ENCODE measurements at places on chromosomes 11 and 22.

GRCh38 chr22:30500628-30501027 is 4.9 kb downstream of the SEC14L4 start:
- no peak for DNase-seq

DNA sequence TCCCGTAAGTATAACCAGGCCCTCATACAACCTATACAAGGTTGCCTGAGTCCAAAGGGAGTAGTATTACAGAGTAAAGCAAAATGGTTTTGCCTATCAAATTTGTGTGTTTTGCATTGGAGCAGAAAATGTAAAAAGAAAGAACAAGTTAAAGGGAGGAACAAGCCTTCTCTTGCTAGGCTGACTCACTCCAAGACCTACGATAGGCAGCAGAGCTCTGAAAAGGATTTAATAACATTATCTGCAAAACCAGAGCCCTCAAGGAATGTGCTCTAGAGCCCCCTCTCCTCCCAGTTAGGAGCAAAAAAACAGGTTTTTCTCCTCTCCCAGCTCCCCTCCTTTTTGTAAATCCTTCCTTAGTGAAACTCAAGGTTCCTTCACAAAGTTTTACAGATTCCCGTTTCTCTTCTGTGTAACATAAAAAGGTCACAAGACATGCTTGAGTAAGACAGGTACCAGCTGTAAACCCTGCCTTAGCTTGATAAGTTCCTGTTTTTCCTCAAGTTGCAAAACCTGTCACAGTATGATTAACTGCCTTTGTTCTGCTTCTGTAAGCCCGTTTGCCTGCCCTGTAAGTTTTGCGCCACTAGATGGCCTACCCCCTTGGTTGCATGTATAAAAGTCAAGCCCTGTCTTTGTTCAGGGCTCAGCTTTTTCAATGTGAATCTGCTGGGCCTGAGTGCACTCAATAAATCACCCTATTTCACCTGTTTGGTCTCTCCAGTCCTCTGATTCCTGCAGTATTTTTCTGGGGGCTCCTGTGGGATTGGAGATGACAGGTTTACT is 498.2 kb downstream of the KCNA4 start:
- peak; percentile 39 for DNase-seq

- no peak for DNase-seq
These were observed 110.9 kb downstream of the ELP4 start for GRCh38 chr11:31620434-31620833.

DNA sequence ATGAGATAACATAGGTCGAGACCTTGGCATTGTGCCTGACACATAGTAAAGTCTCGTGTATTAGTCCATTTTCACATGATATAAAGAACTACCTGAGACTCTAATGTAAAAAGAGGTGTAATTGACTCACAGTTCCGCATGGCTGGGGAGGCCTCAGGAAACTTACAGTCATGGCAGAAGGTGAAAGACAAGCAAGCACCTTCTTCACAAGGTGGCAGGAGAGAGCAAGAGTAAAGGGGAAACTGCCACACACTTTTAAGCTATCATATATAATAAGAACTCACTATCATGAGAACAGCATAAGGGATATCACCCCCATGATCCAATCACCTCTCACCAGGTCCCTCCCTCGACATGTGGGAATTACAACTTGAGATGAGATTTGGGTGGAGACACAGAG is 165.2 kb downstream of the SPON1 start:
- no peak for DNase-seq

DNA sequence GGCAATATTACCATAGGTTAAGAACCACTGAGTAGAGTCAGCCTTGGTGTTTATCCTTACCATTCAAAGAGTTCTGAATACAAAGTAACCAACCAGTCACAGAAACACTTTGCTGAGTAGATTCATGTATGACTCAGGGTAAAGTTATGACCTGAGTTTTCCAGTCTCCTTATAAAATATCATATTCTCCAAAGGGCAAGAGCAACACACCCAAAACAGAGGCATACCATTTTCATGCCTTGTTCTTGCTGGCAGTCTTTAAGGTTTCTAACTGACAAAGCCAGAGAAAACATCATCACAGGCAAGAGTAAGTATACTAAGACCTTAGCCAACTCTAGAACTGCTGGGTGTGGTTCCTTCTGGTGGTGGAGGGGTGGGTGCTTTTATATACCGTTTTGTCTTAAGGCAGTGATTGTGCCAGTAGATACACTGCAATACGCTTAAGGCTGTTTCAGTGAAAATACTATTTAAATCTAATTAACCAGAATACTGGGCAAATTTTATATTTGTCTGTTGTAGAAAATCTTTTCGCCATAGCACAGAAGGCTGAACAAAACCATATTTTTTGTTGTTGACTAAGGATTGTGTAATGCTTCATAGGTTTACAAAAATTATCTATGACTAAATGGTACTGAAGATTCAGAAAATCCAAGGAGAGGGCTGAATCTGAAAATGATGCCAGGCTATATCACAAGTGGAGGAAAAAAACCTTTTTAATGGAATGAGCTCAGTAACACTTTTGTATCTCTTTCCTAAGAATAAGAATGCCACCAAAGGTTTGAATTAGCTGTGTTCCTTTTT is 3.0 kb downstream of the ATL3 start:
- no peak for DNase-seq
